MM.1S (cell line): ENCODE measurements at places on chromosomes 4 and X.
A peak's percentile ranks its signal among the peaks of the same experiment; 100 is the strongest.

DNA sequence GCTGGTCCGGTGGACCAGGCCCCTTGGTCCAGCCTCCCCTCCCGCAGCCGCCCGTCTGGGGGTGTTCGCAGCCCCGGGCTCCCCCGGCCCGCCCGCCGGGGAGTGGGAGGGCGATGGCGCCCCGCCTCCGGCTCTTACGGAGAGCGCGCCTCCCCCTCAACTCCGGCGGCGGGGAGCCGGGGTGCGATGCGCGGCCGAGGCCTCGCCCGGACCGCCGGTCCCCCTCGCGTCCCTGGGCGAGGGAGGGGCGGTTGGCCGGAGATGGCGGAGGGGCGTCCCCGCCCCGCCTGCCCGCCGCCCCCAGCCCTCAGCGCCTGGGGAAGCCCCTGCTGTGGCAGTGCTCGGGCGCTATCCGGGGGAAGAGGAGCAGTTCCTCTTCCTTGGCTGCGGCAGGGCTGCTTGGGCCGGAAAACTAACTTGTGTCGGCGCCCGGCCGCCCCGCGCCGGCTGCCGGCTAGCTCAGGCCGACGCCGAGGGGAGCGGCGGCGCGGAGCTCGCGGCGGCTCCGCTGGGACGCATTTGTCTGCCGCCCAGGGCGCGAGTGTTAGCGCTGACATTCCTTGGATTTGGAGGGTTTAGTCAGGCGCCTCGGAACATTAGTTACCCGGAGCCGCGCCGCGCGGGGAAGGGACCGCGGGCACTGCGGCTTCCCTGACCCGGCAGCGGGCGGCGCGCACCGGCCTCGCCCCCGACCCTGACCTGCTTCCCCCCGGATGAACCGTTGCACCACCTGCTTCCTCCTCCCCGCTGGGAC lies 994 bp downstream of the GALNT7 start:
- peak; percentile 68 for DNase-seq

DNA sequence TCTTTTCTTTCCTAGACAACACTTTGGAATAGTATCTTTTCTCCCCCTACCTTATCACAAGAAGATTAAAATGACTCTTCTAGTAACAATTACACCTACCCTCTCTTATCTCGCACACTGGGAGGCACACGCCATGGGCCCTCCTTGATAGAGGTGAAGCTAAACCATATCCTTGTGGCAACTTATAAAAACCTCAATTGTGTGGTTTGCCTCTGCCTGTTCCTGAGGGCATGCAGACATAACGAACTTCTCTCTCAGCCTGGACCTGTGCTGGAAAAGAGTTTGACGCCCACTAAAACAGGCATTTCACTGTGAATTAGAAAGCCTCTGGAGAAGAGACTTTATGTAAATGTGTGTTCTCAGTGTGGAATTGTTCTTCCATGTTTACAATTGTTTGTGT lies 141.2 kb downstream of the NDST3 start:
- no peak for DNase-seq

DNA sequence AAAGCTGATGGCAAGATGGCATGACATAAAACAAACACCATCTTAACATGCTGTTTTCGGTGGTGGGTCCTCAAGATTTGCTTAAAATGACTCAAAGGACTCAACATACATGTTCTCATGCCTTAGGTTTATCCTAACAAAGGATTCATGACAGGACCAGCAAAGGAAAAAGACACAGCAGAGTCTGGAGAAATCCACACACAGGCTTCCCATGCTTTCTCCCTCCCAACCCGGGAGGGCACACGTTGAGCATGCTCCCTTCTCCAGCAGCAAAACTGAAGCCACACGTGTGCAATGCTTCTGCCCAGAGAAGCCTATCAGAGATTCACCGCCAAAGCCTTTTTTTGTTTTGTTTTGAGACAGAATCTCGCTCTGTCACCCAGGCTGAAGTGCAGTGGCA lies 39.9 kb downstream of the SAT1 start:
- DNase-seq = no peak

- DNase-seq = no peak
Measured at GRCh38 chr4:36343501-36344175, 62.2 kb downstream of the DTHD1 start.

- peak; percentile 86 for DNase-seq
Measured at GRCh38 chr4:143357161-143357845, 20.6 kb downstream of the GAB1 start.

GRCh38 chr4:182309877-182310276 lies 66.7 kb downstream of the TENM3 start:
- no peak for DNase-seq

GRCh38 chr4:125849869-125850268 lies 535.1 kb downstream of the FAT4 start:
- DNase-seq = no peak

DNA sequence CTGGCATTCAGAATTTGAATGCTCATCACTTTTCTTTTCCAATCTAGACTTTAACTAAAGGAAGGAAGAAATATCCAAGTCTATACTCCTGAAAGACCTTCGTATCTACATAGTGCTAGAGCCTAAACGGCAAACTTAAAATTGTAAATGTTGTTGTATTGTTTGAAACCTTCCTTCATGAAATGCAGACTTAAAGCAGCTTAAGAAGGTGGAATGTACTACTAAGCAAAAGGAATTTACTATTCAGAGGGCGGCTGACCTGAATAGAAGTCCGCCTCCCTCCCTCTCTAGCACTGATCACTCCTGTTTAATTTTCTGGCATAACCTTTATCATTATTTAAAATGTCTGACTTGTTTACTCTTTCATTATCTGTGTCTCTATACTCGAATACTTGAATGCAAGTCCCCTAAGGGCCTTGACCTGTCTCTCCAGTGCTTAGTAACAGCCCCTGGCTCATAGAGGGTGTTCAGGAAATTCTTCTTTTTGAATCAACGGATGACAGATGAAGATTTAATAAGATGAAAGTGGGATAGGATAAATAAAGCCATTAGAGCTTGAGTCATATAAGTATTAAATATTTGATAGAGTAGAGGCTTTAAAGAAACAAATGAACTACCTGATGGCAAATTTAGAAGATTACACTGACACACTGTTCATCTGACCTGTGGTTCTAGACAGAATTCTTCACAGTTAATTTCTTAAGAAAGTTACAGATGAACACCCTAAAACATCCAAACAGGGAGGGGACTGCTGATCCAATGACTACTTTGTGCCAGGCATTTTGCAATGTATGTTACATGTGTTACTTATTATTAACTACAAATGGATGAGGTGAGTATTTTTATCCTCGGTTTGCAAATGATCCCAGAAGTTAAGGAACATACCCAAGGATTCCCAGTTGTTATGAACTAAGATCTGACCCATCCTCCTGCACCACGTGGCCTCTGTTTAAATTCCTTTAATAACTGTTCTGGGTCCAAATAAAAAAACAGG lies 20.2 kb upstream of the RBPJ start:
- no peak for DNase-seq
